Activated CD4-positive, alpha-beta memory T cell treated with anti-CD3 and anti-CD28 coated beads, Interleukin-2, amount 10 ng/mL, durations not matched to agents 7 days and 5 days (primary cell): ENCODE measurements at places on chromosomes 11 and 22.

DNA sequence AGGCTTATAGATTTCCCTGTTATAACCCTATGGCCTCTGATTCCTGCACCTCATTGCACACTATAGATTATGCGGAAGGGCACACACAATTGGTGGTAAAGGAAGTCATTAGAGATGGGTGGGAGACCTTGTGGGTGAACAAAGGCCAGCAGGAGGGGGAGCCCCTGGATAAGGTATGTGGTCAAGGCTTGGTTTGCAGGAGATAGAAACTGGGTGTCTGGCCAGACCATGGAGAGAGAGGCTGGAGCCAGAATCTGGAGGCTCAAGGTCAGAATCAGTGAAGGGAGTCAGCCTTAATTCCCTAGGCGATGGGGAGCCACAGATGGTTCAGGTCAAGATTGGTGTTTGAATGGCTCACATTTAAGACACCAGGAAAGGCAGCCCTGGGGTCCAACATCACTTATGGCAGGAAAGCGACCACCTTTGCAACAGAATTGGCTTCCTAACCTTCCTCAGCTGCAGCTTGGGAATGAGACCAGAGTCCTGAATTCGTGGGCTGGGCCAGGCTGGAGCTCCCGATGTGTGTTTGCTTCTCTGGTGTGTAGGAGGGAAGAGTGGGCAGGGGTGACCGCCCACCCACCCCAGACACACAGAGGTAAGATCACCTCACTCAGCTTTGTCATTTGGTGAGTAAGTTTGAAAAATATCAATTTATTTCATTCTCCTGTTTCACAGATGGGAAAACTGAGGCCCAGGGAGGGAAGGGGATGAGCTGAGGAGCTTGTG is 22.7 kb upstream of the SCUBE1 start:
- no peak for DNase-seq

DNA sequence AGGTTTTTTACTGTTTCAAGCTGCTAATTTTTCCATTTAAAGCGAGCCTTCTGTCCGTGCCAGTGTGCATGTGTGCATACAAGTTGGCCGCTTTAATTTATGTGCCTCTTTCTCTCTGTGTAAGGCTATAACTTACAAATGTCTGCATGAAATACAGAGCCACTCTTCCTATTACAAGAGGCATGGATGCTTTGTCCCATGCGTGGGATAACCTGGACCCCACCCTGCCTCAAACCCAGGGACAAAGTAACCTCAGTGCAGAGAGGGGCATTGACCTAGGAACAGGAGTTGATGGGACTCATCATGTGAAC is 28.8 kb downstream of the PKNOX2 start:
- DNase-seq = no peak

- no peak for DNase-seq
These were observed 530.7 kb upstream of the CHORDC1 start for GRCh38 chr11:90753546-90753945.

GRCh38 chr11:69462106-69462951 is 19.1 kb upstream of the LINC01488 start:
- no peak for DNase-seq

GRCh38 chr11:81644239-81644840 is 1089.3 kb downstream of the FAM181B start:
- no peak for DNase-seq

GRCh38 chr11:1388763-1389102 is 1.0 kb upstream of the BRSK2 start:
- DNase-seq = no peak

DNA sequence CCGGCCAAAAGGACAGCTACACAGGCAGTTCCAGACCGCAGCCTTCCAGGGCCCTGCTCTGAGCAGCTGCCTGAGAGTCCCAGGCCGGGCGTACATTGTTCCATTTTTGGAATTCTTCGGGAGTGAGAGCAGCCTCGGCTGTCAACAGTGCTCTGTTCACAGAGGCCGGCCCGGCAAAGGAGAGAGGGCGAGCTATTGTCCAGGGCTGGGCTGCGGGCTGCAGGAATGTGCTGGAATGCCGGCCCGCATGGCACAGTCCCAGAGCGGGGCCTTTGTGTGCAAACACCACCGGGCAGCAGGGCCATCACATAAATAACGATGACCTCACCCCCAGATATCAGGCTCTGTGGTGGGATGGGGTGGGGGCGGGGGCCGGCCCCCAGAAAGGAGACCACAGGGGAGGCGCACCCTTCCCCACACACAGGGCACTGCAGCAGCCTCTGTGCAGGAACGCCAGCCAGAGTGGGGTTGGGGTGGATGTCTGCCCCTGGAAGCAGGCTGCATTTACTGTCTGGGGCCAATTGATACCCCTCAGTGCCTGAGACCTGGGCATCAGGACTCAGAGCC is 15.8 kb downstream of the LINC01488 start:
- no peak for DNase-seq
